Liver (tissue), 10 donors: ENCODE measurements at places on chromosomes 1 and 21. TPM values are rescaled to one million over a fixed set of nuclear protein-coding genes. Genes with fewer than 3 reads are reported as not detected.

DNA sequence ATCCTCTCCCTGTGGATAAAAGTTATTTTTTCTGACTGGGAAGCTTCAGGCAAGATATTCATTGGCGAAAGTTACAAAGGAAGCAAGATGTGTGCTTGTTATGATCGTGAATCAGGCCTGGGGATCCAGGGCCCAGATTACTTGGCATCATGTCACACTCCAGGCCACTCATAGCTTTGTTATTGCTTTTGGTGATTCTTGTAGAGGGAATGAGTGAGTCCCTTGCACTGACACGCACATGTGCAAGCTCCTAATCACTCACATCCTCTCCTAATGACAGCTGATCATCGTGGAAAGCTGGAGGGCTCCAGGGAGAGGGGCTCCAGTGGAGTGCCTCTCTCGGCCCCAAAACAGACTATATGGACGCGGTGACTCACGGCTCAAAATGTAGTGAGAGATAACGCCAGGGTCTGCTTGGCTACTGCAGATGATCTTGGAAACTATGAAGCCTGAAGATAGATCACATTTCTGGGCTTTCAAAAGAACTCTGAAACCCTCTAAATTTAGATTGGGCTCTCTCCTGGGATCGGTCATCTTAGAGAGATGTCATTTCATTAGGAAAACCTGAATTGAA, 481.1 kb upstream of the USP24 start:
- no peak for DNase-seq

DNA sequence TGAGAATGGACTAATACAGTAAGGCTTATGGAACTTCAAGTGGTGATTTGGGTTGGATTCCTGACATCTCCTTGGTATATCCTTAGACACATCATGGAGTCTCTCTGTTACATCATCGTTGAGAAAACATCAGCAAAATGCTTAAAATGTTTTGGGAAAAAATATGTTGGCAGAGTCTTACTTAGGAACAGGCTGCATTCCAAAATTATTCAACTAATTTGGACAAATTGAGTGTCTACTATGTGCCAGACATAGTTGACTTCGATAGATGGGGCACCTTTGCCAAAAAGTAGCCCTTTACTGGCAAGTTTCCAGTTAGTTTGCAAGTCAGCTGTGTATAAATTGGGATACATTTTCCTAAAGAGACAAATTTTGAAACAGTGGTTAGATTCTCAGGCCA, 253.4 kb upstream of the ST6GALNAC5 start:
- DNase-seq, result no peak

OR2T33 gene
- polyA plus RNA-seq, result not detected

GUCA2B gene
- polyA plus RNA-seq, result 3.3 TPM

ERVH48-1 gene
- not detected for polyA plus RNA-seq

NEGR1 gene
- polyA plus RNA-seq, result 0.12 TPM
